AG08395 (cell line): ENCODE measurements at places on chromosomes 1 and 21.

GRCh38 chr1:163863731-163864130, 542.0 kb downstream of the NUF2 start:
- DNase-seq = no peak

GRCh38 chr1:173063171-173063570, 12.4 kb upstream of the TNFSF18 start:
- DNase-seq = no peak

DNA sequence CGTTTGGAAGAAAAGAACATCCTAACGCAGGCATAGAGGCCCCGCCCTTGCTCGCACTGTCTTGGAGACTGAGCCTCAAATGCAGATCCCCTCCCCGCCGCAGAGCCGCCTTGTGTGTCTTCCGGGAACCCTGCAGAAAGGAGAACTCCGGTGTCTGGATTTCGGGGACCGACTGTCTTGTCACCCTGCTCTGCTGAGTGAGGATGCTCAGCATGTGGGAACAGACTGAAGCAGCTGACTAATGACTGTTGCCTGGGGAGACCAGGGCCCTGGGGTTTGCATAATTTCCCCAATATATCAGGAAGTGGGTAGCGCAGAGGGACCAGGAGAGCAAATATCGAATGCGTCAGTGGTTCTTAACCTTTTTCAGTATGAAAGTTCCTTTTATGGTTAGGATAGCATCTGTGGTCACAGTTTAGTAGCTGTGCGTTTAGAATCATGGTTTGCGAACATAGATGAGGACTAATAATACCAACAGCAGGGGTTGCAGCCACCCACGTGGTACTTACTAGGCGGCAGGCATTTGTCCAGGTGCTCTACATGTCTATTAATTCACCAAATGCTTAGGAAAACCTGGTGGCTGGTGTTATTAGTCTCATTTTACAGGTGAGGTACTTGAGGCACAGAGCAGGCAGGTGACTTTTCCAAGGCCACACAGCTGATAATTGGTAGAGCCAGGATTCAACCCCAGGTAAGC, 14.3 kb downstream of the GPR137B start:
- DNase-seq = no peak

GRCh38 chr1:74699331-74699730, 25.7 kb upstream of the ERICH3 start:
- DNase-seq = no peak

DNA sequence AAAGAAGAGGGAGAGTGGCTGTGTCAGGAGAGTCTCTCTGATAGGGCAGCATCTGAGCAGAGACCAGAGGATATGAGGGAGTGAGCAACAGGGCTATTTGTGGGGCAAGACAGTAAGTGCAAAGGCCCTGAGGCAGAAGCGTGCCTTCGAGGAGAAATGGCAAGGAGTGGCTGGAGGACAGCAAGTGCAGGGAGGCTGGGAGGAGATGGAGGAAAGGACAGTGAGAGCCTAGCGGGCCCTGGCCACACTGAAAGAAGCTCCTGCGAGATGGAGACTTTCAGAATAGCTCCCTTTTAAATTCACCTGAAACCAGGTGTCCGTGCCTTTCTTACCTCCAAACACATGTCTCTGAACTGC, 25.2 kb downstream of the EXOC8 start:
- DNase-seq = no peak

GRCh38 chr1:21724098-21724497, 54.9 kb upstream of the RAP1GAP start:
- DNase-seq = no peak

GRCh38 chr1:14328685-14329084, 269.8 kb upstream of the KAZN start:
- DNase-seq = no peak

DNA sequence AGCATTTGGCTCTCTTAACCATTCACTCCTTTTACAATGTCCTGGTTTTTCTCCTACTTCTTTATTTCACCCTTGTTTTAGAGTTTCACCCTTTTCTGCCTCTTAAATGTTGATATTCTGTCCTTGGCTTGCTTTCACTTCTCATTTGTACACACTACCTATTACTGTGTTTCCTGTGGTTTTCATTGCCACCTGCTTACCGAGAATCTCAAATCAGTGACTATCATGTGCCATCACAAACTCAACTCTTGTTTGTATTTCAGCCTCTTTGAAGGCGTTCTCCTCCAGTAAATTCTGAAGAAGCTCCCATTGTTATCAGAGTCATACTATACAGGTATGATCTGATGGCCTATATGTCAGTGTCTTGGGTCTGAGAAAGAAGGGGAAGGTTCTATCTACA, 65.7 kb downstream of the NPHS2 start:
- no peak for DNase-seq

DNA sequence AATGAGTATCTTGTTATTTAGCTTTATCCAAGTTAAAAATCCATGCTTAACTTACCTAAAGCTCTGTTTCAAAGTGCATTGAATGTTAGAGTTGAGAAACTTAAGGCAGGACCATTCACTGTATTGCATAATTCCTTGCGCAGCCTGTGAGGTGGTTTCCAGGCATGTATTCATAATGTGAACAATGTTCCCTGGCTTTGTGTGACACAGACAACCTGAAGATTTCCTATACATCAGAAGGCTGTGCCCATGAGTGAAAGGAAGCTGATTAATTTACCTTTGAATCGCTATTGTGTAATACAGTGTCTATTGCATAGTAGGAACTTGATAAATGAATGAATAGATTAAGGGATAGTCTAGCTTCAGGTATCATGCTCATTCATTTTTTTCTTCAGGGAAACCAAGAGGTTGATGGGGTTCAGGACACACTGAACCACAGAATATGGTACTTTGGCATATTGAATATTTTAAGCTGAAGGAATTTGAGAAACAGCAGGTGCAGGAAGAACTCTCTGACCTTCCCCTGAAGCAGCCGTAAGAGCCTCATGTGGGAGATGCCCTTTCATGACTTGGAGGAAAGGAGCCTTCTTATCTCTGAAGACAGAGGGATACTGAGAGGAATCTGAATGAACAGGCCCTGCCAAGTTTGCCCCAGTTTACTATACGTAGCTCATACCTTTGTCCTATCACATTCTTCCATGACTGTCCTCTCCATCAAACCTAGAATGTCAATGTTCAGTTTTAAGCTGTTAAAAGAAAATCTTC, 88.6 kb upstream of the GNG12 start:
- no peak for DNase-seq

- DNase-seq = peak; percentile 22
These were observed 9.7 kb downstream of the CD2 start for GRCh38 chr1:116763787-116764465.

DNA sequence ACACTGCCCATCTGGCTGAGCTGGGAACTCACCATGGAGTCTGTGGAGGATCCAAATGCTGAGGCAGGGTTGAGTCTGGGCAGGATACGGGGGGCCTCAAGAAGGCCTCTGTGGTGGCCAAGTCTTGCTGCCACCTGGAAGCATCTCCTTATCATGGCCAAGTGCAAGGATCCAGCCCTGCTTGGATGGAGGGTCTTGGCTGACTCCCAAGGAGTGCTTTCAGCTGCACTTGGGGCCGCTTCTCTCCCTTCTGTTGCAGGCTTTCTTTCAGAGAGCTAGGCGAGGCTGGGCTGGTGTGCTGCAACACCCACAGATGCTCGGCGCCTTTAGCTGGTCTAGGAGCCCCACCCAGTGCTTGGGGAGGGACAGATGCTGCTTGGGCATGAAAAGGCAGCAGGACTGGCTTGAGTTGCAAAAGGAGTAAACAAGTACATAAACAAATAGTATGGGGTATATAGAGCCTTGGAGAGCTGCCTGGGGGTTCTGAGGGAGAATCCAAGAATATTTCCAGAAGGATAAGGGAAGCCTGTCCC, at the start of gene THEM5:
Gene THEM5 (minus strand): TSS at position 302 of the 533 bp plus-strand sequence. CDS start 147 bp downstream, at position 155.
- no peak for DNase-seq

DNA sequence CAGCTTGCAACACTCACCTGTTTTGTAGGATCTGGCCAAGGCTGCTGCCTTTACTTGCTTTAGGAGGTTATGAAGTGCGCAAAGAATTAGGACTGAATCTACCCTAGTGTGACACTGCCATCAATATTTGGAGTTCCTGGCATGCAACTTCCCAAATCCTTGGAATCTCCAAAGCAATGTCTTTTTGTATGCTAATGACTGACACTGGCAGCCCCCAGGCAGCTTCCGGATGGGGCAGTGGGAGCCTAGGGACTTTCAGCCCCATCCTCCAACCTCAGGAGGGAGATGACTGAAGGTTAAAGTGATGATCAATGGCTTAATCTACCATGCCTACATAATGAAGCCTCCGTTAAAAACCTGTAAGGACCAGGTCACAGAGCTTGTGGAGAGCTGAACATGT, 5.5 kb downstream of the RCC2 start:
- DNase-seq = no peak

GRCh38 chr21:27339902-27340301, 373.0 kb upstream of the ADAMTS5 start:
- no peak for DNase-seq

DNA sequence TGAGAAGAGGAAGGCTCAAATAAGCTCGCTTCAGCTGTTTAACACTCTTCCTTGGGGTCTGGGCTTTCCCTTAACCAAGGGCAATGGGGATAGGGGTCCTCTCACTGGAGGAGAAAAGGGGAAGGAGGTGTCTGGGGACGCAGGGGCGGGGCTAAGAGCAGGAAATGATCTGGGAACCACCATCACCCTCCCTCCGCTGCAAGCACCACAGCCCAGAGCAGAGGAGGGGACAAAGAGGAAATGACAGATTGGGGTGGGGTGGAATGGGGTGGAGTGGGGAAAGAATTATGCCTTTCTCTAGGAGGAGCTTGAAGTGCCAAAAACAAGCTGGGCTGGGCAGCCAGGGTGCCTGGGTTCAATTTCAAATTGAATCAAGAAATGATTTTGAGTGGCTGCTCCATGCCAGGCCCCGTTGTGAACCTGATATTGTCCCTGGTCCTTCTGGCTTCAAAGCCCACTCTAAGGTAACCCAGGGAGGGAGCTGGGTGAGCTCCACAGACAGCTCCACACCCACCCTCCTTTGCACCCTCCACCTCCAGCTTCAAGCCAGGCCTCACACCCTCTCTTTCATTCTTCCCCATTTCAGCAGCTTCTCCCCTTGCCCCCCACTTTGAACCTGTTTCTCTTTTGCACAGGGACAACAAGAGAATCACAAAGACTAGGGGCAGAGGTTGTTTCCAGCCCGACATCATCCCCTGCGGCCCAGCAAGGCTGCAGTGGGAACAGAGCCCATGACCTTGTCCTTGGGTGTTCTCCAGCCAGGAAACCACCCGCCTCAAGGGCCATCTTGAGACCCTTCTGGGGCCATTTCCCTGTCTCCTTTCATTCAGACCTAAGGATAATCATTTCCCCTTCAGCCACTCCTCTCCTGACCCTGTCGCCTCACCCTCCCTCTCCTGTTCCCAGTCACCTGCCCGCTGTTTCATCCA, 1.1 kb downstream of the ARHGAP30 start:
- no peak for DNase-seq

DNA sequence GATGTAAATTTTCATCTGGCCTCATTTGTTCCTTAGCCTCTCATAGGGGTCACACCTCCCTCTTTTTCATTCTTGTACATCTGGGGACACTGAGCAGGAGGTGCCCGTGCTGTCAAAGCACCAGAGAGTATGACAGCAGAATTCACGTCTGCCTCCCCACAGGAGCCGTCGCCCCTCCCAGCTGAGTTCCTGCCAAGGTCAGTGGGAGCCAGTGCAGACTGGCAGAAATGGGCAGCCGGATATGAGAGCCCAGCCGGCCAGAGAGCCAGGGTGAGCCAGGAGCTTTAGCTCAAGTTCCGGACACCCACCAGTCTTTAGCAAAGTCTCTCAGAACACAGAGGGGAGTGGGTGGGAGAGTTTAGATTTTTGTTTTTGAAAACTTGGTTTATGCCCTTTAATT, 21.9 kb downstream of the GPR137B start:
- DNase-seq = no peak

GRCh38 chr1:108557296-108557695, 2.6 kb upstream of the EEIG2 start:
- DNase-seq = no peak

GRCh38 chr1:20322825-20323612, 32.3 kb downstream of the VWA5B1 start:
- no peak for DNase-seq

DNA sequence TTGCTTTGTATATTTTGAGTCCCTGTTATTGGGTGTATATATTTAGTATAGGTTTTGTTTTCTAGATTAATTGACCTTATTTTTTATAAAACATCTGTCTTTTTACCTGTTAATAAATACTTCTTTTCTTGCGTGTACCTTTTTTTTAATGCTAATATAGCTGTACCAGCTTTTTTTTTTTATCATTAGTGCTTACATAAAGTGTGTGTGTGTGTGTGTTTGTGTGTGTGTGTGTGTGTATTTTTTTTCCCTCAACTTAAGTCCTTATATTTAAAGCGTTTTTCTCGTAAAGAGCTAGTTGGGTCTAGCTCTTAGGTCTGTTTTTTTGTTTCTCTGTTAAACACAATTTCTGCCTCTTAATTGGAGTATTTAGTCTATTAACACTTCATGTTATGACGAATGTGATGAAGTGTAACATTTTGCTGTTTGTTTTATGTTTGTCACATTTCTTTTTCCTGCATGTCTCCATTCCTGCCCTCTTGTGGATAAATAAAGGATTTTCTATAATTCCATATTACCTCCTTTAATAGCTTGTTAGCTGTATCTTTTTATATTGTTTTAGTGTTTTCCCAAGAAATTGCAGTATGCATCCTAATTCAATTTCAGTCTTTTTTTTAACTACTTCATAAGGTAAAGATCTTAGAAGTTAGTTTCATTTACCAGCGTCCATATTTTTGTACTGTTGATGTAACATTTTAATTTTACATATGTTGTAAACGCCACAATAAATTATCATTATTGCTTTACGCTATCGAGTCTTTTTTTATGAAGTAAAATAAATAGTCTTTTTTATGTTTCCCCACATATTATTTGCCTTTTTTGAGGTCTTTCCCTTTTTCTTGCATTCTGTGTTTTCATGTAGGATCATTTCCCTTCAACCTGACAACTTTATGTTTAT, 4.3 kb downstream of the PRMT2 start:
- DNase-seq = peak; percentile 31

DNA sequence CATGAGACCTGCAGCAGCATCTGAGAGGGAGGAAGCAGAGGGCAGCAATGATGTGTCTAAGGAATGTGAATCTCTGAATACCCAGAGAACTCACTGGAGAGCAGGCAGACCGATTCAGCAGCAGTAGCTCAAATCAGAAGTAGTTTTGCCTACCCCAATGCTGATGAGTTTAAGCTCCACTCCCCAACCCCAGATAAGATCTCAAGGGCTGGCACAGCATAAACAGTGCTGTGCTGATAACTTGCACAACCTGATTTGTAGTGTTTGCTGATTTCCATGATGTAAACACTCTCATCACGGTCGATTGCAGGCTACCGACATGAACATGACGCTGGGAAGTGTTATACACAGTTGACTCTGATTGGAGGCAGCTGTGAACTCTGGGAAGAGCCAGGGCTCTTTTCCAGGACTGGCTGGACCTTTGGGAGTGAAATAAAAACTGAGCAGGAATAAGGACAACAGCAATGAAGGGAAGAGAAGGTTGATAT, 11.2 kb upstream of the HMGCS2 start:
- peak; percentile 42 for DNase-seq

- no peak for DNase-seq
These were observed 35.0 kb downstream of the ESRRG start for GRCh38 chr1:216688127-216688657.

GRCh38 chr1:208174200-208174599, 70.0 kb downstream of the PLXNA2 start:
- DNase-seq = no peak

GRCh38 chr1:88537787-88538186, 146.3 kb upstream of the PKN2 start:
- no peak for DNase-seq
